CD4-positive, alpha-beta T cell treated with Interleukin-6 at 100 ng/mL for 8 hours (primary cell): ENCODE measurements at places on chromosomes 5 and 9.

DNA sequence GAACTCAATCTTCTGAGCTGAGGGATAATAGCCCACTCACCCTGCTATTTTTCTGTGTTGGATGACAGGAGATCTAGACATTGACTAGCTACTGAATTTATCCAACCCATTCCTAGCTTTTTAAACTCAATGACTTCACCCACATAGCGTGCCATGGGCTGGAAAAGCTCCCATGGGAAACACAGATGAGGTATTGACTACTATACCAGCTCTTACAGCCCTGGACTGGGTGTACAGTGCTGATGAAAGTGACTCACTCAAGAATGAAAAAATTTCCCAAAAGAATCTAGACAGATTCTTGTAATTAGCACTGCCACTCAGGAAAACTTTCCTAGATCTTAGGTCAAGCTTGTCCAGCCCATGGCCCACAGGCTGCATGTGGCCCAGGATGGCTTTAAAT, 72.7 kb upstream of the NREP start:
- DNase-seq = no peak

DNA sequence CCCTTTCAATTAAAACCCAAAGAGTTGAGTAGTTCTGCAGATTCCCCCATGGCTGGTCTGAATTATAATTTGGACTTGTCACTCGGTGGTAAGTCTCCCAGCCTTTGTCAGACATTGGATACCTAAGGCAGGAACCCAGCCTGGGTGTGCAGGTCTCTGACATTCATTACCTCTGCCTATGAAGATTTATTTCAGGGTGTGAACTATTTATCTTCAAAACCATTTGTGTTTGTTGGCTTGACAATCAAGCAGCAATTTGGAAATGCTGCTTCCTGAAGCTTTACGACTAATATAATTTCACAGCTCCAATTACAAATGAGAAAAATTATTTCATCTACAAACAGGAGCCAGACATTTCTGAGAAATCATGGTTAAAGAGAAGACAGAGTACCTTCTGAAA, 160.5 kb downstream of the DOCK2 start:
- no peak for DNase-seq

DNA sequence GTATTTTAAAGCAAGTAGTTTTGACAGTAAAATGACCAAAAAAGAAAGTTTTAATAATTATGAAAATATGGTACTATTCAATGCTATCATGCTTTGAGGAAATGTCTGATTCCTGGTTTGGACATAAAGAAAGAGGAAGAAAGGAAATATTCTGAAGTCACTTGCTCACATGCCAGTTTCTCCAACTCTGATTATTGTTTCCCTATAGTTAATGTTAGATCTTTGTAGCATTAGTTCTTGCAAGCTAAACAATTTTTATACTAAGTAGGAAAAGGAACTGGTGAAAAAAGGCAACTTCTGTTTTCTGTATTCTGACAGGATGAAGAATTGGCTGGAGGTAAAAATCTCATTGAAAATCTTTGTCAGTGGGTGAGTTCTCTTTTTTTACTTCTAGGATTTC, 119.5 kb downstream of the YTHDC2 start:
- no peak for DNase-seq

- DNase-seq = no peak
Measured at GRCh38 chr5:96933764-96934707, 1.8 kb upstream of the LNPEP start.

DNA sequence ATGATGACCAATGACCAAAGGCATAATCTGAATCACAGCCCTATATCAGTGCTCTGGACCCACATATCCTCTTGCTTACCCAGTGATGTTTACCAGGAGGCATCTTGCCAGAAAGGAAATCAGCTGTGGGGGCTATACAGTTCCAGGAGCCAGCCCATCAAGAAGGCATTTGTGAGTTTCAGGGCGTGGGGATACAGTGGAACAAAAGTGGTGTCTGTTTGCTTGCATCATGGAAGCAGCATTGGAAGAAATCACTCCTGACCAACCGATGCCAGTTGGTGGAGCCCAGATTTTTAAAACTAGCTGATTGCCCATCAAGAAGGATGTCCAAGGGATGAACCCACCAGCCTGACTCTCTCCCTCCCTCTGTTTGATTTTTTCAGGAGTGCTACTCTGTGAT, 106.5 kb upstream of the EGFLAM start:
- DNase-seq = no peak

DNA sequence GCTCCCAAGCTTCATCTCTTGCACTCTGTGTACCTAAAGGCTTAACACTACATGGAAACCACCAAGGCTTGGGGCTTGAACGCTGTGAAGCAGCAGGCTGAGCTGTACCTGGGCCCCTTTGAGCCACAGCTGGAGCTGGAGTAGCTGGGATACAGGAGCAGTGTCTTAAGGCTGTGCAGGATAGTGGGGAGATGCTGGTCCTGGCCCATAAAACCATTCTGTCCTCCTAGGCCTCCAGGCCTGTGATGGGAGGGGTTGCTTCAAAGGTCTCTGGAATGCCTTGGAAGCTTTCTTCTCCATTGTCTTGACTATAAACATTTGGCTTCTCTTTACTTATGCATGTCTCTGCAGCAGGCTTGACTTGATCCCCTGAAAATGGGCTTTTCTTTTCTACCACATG, 42.3 kb upstream of the DAPK1 start:
- no peak for DNase-seq
